ENCODE measurements at places on chromosomes 12 and 14. TPM values are rescaled to one million over a fixed set of nuclear protein-coding genes. Genes with fewer than 3 reads are reported as not detected.

Gene OAS1
- 115 TPM for polyA plus RNA-seq

DNA sequence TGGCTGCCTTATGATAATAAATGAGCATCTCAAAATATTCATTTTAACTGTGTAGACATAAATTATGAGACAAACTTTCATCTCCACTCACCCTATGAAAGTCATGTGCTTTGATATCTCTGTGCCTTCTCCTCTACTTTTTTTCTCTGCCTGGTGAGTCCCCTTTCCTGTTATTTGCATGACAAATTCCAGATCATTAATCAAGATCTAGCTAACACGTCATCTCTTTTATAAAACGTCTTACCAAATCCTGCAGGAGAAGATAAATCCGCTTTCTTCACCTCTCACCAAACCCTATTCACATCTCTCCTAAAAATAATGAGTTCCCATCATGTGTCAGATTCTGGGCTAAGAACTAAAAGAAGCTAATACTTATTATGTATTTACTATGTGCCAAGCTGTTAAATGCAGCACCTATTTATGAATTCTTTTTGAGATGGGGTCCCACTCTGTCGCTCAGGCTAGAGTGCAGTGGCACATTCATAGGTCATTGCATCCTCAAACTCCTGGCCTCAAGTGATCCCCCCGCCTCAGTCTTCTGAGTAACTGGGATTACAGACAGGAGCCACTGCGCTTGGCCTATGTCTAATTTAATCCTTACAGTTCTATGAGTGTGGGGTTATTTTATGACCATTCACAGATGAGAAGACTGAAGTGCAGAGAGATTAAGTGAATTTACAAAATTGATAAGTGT lies 26.7 kb downstream of the SPX start:
- no peak for DNase-seq

Gene NFATC4
- polyA plus RNA-seq: not detected

DNA sequence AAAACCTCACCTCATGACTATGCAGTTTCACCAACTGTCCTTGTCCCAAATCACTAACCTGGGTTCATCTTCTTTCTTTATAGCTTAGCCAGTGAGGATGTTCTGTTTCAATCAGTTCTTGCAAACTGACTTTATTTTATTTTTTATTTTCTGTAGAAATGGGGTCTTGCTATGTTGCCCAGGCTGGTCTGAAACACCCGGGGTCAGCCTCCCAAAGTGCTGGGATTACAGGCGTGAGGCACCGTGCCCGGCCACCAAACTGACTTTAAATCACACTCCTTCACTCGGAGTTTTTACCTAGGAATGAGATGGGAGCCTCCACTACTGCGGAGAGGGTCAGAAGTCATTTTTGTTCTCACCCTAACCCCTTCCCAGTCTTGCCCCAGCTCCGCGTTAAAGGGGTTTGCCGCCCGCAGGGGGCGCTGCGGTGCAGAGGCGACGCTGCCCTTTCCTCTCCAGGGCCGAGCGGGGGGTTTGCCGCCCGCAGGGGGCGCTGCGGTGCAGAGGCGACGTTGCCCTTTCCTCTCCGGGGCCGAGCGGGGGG lies 7.0 kb upstream of the B4GALNT3 start:
- DNase-seq: no peak

- no peak for DNase-seq
Observed at GRCh38 chr12:78088391-78088832, 257.7 kb downstream of the NAV3 start.

- DNase-seq: no peak
Observed at GRCh38 chr12:50220363-50220995, 53.3 kb upstream of the CERS5 start.

DNA sequence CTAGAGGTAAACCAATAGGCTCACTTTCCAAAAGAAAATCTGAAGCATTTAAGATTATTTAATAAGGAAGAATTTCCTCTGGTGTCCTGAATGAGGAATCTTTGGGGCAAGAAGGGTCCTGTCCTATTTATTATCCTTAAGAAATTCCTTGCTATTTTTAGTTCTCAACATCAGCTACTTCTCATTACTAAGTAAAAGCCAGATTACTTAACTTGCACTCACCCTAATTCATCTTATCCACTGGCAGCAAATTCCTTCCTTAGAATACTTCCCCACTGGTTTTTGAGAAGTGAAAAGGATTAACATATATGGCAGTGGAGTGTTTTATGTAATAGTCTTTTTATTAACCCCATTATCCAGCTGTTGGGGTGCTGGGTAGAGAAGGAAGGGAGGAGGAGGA lies 767.7 kb downstream of the DIO2 start:
- no peak for DNase-seq

Gene HHIPL1
- not detected for polyA plus RNA-seq

Gene P2RX2
- not detected for polyA plus RNA-seq

GRCh38 chr12:29155079-29155478 lies 6.0 kb downstream of the FAR2 start:
- DNase-seq: no peak

DNA sequence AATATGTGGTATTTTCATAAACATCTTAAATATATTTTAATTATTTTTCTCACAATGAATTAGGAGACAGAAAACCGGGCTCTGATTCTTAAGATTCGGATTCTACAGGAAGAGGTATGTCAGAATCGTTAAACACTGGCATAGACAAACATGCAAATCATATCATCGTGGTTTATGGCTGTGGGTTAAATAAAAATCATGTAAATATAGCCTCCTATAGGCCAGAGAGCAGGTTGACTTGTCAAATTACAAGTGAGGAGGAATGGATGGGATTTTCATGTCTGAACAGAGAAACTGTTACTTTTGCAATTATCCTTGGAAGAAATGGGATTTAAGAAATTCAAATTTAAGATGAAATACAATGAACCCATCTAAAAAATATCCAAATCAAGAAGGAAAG lies 74.9 kb upstream of the BCAT1 start:
- DNase-seq: no peak

DNA sequence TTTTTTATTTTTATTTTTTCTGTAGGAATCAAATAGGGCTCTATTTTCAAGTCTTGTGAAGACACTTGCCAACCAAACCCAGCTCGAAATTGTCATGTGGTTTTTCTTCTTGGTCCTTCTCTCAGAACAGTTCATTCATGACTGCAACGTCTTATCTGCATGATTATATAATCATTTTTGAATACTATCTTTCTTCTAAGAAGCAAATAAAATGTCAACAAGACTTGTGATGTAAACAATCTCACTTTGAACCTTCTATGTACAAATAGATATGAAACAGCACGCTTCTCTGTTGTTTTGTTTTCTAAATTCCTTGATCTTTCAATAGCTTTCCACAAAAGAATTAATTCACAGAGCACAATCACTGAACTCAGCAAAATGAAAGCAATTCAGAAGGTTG lies 320.7 kb downstream of the SOX5 start:
- DNase-seq: no peak

- no peak for DNase-seq
Observed at GRCh38 chr14:50797250-50798047, 33.5 kb downstream of the NIN start.

DNA sequence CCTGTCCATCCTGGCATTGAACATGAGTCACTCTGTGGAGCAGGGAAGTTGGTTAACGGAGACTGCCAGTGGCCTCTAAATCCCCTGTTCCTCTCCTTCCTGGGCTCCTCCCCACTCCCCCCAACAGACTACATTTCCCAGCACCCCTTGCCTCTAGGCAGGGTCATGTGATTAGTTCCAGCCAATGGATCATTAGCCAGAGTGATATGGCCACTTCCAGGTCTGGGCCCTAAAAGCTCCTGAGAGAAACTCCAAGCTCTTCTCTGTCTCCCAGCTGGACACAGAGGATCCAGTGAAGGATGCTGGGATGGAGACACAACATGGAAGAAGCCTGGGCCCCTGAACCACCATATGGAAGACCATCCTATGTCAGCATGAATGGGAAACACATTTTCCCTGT lies 54.4 kb upstream of the RFLNA start:
- no peak for DNase-seq

GRCh38 chr12:62744551-62744950 lies 190.4 kb downstream of the PPM1H start:
- DNase-seq: no peak

- no peak for DNase-seq
Observed at GRCh38 chr12:125402874-125403789, 337.9 kb downstream of the AACS start.

GRCh38 chr12:48956279-48957140 lies 777 bp downstream of the ARF3 start:
- no peak for DNase-seq

DNA sequence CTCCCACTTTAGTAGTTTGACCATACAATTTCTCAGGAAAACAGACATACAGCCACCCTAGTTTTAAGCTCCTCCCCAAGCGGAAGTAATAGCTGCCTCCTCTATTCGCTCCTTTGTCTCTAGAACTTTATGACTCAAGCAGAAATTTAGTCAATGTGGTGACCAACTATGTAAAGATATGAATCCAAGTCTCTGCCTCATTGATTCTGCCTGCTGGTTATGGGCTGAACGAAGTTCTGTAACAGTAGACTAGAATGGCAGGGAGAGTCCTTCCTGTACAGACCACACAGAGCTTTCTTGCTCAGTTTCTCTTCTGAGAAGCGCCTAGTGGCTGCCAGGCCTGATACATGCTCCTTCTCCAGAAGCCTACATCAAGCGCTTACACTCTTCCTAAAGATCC lies 19.1 kb downstream of the KICS2 start:
- no peak for DNase-seq

- DNase-seq: no peak
Observed at GRCh38 chr14:78254911-78255461, 84.8 kb downstream of the NRXN3 start.

DNA sequence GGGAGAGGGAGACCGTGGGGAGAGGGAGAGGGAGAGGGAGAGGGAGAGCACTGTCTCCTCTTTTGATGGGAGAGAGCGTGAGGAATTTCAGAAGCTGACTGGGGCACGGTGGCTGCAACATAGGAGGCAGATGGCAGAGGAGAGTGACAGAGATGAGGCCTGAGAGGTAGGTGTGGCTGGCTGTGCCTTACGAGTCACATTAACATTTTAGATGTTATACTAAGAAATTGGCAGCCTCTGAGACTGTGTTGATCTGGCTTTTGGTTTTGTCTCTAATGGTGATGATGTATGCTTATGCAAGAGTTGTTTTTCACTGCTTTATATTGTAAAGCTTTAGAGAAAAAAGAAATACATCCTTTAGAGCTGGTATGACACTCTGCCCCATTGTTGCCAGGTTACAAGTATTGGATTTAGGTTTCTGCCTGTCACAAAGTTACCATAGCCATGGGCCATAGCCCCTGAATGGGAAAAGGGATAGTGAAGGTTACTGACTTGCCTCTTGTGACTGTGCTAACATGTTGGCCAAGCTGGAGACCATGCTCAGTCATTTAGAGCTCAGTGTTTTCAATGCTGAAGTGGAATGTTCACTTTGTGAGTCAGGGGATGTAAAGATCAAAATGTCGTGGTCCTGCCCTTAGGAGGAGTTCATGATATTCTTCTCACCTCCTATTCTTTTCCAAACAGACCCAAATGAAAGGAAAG lies 186.2 kb downstream of the SYNE2 start:
- no peak for DNase-seq

- DNase-seq: no peak
Observed at GRCh38 chr12:50612882-50613281, 108.1 kb downstream of the DIP2B start.

- no peak for DNase-seq
Observed at GRCh38 chr12:62371661-62372060, 95.0 kb upstream of the MON2 start.

GRCh38 chr14:68668531-68668930 lies 124.3 kb downstream of the ZFP36L1 start:
- no peak for DNase-seq

Gene GDF3
- not detected for polyA plus RNA-seq

Gene HOXC11
- not detected for polyA plus RNA-seq

Gene RSRC2
- polyA plus RNA-seq: 31.7 TPM

GRCh38 chr14:52937869-52938268 lies 13.0 kb downstream of the FERMT2 start:
- no peak for DNase-seq

GRCh38 chr12:64473176-64473575 lies 21.3 kb downstream of the TBK1 start:
- DNase-seq: no peak

DNA sequence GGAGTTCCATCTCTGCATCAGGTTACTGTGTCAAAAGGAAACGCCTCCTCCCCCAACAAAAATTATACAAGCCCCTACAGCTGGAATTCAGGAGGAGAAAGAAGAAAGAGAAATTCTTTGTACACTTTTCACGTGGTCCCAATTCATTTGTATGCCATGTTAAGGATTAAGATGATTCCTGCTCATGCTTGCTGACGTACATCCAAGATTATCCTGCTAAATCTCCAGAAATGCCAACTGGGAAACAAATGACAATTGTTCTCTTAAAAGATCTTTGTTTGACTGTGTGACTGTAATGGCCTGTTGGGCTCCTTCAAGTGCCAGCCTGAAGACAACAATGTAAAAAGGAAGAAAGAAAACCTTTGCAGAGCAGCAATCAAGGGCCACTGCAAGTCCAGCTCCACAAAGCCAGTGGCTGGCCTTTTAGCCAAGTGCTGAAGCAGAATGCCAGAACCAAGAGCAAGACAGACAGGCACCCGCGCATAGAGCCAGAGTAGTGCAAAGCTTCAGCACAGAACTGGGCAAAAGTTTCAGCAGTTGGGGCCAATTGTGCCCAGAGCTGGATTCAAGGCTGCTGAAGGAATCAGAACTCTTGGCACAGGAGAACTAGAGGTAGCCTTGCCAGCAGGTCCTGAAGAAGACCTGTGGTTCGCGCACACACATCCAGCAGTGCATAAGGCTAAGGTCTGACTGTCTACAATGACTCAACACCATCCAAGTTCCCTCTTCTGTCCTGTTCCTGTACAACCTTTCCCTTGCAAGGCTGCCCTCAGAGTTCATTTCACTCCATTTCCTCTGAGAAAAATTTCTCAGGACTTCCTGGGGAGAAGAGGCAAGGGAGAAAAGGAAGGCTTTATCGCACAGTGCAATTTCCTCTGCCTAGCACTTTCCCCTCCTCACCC lies 209.7 kb upstream of the BMP4 start:
- DNase-seq: no peak

DNA sequence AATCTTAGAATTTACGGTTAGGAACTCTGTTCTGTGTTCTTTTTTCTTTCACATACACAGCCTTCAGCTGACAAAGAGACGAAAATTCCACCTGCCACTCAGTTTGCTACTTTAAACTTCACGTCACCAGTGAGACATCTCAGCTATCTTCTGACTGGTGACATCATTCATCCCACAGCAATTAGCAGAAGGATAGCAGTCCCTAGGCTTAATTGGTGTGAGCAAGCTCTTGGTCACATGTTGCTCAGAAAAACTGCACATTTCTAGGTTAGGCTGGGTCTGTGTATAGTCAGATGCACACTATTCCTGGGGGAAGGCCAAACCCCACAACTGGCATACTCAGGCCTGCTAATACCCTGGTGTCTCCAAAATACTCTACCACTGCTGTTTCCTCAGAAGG lies 23.9 kb downstream of the SLC7A7 start:
- DNase-seq: no peak

DNA sequence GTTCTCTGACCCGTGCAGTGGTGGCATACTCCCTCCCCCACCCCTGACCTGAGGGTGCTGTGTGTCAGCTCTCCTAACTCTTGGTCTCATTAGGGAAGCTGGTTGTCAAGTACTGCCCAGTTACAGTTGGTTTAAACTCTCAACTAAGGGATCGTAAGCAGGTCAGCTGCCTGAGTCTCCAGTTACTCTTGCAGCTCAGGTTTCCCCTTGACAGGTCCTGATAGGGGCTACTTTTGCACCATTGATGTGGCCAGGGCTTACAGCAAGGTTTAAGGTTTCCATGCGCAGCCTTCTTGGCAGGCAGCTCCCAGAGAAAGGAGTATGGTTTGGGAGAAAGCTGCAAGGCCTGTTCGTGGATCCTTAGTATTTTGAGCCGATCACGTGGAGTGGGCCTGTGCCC lies 74.5 kb downstream of the ETV6 start:
- no peak for DNase-seq

Measured in CD4-positive, CD25-positive, alpha-beta regulatory T cell (primary cell).